ENCODE measurements at places on chromosomes 4 and X.

DNA sequence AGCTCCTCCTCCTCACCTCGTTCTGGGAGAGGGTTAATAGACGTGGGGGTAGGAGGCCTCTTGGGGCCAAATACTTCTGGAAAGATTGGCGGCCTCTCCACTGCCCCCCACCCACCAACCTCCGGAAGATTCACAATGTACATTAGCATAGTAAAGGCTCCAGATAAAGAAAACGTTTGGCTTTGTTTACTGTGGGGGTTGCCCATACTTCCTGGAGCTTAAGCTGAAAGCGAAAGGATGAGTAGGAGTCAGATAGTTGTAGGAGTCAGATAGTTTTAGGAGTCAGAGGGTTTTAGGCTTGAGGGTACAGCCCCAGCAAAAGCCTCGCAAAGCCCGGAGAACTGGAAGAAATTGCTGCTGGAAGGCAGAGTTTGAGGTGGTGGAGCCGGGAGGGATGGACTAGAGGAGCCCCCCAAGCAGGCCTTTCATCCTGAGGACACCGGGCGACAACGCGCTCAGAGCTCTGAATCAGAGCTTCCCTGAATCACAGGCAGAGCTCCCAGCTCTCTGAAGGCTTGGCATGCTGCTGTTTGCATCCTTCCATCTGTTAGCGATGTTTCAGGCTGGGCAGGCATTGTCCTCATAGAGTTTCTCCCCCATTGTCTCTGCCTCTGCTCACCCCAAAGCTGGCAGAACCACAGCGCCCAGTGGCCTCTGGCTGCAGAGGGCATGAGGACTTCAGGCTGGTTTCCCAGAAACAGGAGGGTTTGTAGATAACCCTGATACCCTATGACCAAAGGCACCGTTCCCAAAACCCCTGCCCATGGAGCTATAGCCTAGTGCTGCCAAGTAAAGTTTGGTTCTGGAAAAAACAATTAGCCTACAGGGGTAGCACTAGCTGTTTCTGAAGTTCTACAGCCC is 280.7 kb downstream of the BCOR start:
- DNase-seq = no peak

- DNase-seq = no peak
Observed at GRCh38 chr4:48139691-48140090, 5.6 kb upstream of the TXK start.

DNA sequence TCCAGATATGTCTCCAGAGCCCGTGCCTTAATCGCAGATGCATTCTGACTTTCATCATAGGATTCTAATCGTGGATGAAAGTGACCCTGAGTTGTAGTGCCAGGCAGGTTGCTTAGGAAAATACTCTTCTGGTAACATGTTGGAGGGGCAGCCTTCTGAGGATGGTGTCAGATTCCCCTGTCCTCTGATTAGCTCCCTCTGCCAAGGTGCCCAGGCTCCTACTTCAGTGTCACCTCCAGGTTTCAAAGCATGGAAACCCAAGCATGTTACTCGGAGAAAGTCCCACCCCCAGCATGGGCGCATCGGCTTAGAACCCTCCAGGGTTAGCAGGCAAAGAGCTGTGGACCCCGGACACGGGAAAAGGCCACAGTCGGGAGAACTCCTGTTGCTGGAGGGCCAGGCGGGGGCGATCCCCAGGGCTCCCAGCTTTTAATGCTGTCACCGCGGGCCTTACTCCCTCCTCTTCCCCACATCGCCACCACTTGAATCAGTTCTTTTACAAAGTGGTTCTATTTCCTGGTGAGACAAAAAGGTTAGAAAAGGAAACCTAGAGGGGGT is 44.5 kb downstream of the TRIM2 start:
- DNase-seq = no peak

GRCh38 chrX:41025926-41026701 is 59.1 kb upstream of the USP9X start:
- no peak for DNase-seq

DNA sequence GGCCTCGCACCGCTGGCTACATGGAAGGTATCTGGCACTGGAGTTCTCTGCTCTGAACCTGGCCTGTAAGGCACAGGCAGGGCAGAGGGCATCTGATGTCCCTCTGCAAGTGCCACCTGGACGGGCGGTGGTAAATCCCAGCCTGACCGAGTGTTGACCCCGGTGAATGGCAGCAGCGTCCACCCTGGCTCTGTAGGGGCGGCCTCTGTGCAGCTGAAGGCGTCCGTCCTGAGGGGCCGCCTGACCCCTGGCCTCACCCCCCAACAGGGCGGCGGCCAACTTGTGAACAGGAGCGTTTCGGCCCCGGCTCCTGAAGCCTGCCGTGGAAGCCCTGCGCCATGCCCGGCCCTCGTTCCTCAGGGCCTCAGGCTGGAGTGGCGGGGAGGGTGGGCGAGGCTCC is 51.4 kb downstream of the CPZ start:
- no peak for DNase-seq

DNA sequence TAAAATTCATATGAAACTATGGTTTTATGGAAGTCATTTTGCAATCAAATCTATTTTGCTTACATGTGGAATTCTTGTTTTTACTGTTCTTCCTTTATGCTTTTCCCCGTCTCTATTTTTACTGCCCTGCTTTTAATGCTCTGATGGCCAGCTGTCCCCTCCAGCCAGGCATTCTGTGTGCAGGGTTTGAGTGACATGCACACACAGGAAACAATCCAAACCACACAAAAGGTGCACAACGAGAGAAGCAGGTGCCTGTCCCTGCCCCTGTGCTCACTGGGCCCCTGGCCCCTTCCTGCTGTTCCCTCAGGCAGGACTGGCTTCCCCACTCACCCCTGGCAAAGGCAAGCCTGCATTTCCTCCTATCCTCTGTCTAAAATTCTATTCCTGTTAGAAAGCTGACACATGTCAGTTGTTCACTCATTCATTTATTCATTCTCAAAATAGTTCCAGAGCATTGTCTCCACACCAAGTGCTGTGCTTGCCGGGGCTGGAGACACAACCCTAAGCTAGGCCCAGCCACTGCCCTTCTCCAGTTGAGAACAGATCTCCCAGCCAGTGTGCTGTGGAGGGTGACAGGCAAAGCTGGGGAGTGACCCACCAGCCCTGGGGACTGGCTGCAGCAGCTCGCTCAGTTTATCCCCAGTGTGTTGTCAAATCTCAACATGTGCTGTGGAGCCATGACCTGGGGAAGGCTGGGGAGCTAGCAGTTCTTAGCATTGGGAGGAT is 346.3 kb downstream of the FBXW7 start:
- DNase-seq = no peak

DNA sequence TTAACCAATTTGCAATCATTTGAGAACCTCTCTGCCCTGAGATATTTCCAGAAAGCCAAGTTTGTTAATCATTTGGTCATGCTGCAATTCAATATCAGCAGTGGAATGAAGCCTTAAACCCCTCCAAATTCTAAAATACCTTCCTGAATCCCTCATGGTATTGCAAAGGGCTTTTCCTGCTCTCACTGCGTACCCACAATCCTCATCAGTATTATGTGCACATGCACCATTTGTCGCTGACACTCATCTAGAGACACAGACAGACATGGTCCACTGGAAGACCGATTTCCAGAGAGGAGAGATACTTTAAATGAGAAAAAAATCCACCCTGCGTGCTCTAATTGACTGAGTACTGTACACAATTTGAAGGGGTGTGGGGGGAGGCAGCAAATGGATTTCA is 104.4 kb downstream of the GPC3 start:
- no peak for DNase-seq

- no peak for DNase-seq
Observed at GRCh38 chrX:38898261-38898660, 97.0 kb downstream of the MID1IP1 start.

DNA sequence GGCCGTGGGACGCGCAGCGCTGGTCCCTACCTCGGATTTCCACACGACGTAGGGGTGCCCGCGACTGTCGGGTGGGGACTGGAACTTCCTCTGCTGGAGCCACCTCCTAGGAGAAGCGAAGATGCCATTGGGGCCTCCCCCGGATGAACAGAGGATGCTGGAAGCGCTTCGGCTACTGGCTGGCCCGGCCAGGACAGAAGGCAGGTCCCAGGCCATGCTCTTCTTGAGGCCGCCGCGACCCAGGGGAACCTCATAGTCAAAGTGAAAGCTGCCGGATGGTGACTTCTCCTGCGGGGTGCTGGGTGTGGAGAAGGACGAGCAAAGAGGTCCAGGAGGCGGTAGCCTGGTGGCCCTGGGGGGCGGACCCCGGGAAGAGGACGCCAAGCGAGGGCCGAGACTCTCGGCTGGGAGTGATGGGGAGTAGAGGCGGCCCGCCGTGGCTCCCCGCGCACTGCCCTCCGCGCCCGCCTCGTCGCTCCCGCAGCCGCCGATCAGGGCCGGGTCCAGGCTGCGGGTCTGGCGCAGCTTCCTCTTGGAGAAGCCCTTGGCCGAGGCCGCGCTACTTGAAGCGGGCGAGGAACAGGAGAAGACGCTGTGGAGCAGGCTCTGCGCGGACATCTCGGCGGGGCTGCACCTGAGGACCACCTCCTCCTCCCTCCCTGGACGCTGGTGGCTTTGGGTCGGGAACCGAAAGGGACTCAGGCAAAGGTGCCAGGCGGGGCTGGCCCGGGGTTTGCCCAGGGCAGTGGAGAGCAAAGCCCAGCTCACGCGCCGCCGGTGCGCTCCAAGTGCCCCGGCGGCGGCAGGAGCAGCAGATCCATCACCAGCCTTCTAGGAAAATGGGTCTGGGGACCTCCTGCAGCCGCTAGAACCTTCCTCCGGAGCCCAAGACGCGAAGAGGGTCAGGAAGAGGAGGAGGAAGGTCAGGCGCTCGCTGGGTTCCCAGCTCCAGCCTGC is 1.2 kb downstream of the ARHGAP6 start:
- no peak for DNase-seq

DNA sequence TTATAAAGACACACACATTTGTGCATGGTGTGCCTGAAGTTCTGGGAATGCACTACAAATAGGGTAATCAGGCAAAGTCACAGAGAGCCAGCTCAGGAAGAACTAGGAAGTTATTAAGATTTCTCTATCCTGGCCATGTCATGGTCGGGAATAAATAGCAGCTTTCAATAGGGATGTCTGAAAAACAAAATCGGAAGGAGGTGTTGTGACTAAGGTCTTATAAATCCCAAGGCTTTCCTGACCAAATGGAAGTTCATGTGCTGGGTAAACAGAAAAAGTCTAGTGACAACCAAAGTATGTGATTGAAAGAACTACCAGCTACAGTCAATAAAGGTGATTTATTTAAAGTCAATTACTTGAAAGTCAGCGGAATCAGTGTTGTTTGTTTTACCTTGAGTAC is 262.5 kb upstream of the HS3ST1 start:
- DNase-seq = no peak

DNA sequence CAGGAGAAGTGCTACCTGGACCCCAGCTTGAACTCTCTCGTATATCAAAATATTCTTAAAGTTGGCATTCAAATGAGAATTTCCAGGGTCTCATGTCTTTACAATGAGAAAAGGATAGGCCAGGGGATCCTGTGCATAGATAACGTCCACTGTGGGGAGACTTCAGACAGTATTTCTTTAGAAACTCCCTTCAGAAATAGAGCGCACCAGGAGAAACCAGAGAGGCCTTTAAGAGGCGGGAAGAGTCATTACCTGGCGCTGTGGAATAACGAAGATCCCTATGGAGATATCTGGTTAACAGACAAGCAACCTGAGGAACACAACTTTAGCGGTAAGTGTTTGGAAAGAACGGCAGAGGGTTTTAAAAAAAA is 600 bp downstream of the RADX start:
- DNase-seq = no peak

DNA sequence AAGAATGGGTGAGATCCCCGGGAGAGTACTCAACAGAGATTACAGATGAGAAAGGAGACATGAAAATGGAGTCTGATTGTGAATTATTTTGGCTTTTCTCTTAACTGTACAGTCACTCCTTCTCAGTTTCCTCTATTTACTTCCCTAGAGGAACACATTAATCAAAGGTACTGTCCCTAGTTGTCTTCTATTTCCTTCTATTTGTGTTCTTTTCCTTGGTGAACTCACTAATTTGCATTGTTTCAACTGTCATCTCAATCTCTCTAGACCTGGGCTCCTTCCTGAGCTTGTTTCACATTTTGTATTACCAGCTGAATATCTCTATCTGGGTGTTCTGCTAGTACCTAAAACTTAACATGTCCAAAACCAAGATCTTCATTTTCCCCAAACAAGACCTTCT is 59.8 kb downstream of the ABCB7 start:
- no peak for DNase-seq

DNA sequence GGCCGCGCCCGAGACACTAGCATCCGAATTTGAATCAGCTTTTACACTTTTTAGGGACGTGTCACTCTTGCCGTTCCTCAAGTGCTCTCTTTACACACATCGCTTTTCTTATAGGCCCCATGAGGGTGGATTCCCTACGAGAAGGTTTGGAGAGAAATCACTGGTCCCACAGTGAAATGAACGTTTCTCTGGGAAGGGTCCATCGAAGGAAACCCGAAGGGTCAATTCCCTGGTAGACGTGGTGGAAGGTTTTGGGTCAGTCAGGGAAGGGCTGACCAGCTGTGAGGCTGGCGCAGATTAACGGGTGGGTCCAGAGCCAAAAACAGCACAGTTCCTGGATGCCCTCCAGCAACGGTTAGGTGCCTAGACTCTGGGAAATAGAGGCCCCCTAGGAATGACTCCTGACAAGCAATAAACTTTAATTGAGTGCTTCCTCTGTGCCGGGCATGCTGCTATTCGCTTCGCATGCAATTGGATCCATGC is 35.9 kb downstream of the ETDC start:
- DNase-seq = no peak

DNA sequence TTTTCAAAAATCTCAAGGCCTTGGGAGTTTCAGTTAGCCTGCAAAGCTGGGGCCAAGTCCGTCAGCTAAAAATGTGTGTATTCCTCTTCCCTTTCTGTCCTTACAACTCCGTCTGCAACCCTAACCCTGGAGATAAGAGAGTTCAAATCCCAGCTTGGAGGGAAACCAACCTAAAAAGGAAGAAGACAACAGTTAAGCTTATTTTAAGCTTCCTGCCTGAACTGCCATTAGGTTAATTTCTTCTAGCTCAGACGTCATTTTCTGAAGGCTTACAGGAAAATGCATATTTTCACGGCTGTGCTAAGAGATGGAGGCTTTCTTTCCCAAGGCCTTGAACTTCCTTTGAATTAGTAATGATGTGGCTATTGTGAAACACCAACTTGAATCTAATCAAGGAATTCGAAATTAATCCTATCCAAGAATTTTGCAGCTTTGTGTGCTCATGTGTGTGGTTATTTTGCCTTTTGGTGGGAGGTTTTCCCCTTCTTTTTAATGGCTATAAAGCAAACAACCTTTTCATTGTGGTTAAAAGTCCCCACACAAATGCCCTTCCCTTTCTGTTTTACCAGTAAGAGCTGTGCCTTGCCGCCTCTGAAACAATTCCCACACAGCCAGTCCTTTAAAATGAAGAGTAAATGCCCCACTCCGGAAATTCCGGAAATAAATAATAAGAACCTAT is 103.5 kb downstream of the IRF2 start:
- DNase-seq = no peak

- no peak for DNase-seq
Observed at GRCh38 chr4:60215906-60216305, 984.2 kb upstream of the ADGRL3 start.
